Endothelial cell (in vitro differentiated cells): ENCODE measurements at places on chromosomes 2 and 18.

DNA sequence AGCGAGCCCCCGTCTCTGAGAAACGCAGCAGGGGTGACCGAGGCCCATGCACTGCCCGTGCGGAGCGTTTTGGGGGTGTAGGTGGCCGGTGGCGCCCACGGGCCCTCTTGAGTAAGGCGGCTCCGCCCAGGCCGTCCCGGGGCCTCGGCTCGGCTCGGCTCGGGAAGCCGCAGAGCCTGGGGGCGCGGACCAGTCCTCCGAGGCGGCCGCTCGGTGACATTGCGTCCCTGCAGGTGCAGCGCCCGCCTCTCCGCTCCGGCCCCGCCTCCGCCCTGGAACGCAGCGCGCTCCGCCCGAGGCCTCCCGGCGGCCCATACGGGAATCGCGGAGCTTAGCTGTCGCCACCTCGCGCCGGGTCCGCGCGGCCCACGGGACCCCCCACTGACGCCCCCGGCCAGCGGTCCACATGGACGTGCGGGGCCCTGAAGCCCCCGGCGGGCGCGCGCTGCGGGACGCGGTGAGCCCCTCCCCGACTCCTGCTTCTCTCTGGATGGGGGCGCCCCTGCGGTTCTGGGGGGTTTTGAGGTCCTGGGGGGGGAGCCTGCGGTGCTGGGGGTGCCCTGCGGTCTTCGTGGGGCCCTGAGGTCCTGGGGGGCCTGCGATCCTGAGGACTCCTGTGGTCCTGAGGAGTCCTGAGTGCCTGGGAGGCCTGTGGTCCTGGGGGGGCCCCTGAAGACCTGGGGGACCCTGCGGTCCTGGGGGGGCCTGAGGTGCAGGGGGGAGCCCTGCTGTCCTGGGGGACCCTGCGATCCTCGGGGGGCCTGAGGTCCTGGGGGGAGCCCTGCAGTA is at the start of gene HSBP1L1:
Gene HSBP1L1, plus strand, starts transcription at position 314 of the 789 bp plus-strand sequence. Its CDS starts 93 bp downstream, at position 407.
- DNase-seq = peak; percentile 60

DNA sequence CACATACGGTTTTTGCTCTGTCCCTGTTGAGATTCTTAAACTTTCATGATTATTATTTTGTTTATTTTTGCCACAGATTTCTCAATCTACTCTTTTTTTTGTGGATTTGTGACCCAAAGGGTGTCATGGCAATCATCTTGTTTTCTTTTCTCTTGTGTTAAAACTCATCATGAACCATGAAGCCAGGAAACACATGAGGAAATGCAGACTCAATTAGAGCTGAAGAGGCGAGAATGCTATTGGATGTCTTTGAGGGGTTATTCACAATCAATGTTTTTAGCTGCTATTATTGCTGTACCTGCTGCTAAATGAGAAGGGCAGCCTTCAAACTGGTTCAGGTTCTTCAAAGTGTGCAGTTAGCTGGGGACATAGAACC is 99.5 kb upstream of the MMADHC start:
- no peak for DNase-seq

DNA sequence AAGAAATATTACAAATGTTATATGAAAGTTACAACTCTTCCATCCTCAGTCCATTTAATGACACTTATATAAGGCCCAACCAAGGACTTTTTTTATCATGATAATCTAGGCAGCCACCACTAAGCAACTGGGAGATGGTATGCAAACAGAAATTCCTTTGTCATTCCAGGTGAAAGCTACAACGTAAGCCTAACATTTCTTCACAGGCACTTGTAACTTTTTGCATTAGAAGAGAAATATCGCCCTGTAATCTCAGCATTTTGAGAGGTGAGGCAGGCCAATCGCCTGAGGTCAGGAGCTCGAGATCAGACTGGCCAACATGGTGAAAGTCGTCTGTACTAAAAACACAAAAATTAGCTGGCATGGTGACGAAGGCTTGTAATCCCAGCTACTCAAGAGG is 581.2 kb upstream of the SLC8A1 start:
- DNase-seq = no peak

DNA sequence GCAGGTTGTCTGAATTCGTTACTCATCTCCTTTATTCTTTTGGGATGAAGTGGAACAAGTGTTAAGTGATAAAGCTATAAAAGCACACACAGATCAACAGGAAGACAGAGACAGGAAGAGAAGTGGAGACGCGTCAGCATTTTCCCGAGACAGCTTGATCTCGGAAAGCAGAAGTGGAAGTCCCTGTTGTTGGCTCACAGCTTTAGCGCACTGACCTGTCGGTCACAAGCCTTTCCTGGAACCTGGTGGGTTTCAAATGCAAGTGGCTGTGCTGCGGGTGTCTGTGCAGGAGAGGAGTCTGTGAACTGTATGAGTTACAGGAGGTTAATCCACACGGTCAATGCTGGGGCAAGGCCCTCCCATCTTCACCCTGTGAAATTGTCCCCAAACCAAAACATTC is 116.6 kb upstream of the PELI1 start:
- peak; percentile 50 for DNase-seq

DNA sequence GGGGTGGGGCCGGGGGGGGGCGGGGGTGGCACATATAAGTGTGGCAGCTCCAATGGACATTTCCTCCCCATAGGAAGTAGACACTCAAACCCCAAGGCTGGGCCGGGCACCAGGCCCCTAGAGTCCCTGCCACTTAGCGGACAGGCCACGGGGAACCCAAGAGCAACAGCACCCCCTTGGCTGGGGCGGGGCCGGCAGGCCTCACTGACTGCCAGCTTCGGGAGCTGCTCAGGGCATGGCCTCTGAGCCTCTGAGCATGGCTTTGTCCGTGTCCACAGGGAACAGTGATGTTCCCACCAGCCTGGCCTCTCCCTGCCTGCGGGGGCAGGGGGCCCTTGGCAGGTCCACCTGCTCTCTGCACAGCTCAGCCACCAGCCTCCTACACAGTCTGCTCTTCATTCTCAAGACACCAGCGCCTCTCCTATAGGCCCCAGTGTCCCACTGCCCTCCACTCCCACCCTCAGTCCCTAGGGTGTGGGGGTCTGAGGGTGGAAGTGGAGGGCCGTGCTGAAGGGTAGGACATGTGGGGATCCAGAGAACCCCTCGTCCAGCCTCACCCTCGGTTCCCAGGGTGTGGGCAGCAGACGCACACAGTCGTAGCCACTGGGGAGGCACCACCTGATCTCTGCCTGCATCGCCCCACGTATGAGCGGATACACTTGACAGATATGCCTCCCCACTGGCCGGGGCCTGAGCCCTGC is 106.7 kb downstream of the FAM210A start:
- no peak for DNase-seq

DNA sequence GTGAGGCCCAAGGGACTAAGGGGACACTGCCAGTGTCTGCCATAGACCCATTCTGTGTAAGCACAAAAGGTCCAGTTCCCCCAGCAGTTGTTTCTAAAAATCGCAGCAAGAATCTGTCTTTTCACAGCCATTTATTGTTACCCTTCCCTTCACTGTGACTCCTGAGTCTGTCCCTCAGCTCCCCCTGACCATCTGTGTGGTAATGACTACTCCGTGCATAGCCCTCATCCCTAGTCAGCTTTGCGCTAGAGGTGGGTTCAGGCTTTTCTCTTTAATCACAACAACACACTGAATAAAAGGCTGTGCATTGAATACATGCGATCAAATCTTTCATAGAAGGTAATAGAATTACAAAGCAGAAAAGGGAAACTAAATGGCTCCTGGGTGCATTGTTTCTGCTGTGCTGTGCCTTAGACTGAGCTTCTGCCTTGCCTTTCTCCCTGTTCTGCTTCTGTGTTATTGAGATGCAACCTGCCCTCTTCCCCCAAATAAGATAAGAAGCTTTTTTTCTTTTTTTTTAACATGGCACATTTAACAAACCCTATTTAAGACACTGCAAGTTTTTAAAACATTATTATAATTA is 836.0 kb upstream of the CDH2 start:
- DNase-seq = no peak

DNA sequence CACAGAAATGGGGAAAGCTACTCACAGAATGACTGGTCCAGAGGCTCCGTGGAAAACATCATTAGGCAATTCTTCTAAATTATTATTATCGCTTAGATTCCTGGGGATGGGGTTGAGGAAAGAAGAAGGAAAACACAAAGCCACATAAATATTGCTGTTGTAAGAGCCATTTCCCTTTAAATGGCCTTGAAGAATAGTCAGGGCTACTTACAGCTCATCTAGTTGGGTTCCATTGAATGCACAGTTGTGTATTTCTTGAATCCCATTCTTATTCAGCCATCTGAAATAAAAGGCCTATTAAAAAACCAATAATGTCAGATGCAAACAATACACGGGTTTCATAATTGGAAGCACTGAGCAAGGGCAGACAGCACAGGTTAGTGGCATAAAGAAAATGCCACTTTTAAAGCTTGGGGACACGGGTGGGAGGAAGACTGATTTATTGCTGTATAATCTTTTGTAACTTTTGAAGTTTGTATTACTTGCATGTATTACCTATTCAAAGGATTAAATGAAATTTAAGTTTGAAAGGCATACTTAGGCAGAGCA is 171.4 kb downstream of the FSHR start:
- DNase-seq = no peak

DNA sequence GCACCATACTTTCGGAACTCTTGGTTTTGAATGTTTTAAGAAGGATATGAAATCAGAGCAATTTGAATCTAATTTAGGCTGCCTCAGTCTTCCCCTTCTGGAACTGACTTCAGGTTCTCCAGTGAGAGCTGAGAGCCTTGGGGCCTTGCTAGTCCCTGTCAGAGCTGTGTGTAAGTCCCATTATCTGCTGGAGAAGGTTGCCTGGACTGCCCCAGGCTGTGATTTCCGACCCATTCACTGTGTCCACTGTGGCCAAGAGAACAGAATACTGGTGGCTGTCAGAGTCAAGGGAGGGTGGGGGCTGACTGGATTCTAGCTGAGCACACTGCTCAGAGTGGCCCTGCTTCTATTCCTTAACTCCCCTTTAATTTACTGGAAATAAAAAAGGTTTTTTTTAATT is 278.0 kb downstream of the KCNS3 start:
- DNase-seq = no peak

DNA sequence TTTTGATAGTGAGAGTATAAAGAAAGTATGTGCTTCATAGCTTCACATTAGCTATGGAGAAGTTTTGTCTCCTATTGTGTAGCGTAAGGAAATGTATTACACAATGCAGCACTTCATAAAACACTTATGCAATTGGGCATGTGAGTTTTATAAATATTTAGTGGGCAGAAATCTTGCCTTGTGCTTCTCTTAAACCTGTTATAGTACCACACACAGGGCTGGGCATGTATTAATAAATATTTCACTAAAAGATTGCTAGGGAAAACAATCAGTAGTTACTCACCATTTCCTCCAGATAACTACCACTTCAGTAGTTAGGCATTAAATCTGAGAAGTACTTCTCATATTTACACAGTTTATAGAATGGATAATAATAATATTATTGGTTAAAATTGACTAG is 1080.8 kb upstream of the PIK3C3 start:
- DNase-seq = no peak

DNA sequence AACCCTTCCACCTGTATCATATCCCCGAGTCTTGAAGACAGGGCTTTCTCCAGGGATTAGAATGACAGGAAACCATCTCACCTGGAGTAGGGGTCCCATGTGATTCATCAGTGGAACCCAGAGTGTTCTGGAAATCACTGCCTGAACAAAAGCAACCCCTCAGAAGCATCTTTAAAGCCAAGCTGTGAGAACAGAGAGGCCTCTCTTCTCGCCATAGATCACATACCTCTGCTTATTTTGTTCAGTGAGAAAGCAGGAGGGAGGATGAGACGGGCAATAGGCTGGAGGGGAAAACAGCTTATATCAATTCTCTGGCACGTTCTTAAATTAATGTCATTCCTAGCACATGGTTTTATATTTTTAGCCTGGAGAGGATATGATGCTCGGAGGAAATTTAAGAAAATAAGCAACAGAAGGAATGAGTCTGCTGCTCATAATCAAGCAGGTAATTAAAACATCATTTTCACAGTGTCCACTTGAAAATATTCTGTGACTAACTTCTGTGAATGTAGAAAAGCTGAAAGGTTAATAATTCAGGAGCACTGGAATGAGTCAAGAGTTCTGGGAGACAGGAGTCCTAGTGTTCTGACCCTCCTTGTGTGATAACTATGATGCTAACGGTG is 213.6 kb upstream of the SP5 start:
- DNase-seq = no peak

DNA sequence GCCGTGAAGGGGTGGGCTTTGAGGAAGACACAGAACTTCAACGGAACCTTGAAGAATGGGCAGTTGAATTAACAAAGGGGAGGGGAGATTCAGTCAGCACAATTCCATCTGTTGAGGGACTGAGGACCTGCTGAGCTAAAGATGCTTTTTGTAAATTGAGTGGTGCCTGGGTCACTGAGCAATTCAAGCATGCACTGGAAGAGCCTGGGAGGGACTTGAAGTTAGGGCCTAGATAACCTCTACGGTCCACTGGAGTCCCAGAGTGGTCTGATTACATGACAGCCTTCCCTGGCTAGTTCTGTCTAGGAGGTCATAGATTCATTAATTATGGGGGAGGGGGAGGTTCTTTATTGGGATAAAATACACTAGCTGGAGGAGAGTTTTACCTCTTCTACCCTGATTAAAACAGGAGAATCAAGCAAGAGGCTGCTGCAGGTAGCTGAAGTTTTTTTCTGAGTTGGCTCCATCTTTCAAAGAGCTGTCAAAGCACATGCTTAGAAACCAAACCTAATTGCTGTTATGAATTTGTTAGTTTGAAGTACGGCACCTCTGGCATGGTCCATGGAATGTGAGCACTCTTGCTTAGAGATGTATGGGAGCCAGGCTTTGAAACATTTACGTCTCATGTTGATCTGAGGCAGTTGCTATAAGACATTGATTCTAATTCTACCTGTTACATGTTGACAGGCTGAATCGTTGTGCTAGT is 290.2 kb downstream of the PRKCE start:
- no peak for DNase-seq

GRCh38 chr2:104033399-104033798 is 820.5 kb upstream of the POU3F3 start:
- DNase-seq = peak; percentile 28

- DNase-seq = no peak
Observed at GRCh38 chr2:100380681-100381080, 36.8 kb downstream of the CHST10 start.

- DNase-seq = no peak
Observed at GRCh38 chr18:74063023-74063422, 84.6 kb downstream of the FBXO15 start.
